NCI-H187 treated with DMSO at 0.1 percent for 48 hours (cell line): ENCODE measurements at places on chromosomes 5 and 9.

DNA sequence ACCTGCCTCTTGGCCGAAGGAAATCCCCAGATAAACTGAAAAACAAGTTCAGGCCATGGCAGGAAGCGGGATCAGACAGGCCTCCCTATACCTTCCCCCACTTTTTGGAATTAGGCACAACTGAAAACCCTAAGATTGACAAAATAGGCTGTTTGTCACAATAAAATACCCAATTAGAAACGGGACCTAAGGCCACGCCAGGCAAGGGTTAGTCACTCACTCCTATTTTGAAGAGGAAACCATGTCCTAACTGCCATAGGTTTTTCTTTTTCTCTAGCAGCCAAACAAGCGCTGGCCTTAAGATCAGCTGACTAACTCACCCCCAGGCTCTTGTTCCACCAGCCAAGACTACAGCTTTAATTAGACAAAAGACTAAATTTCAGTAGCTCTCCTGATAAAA lies 11.9 kb downstream of the FBP2 start:
- no peak for DNase-seq

- DNase-seq: no peak
Observed at GRCh38 chr9:88663771-88664419, 128.9 kb downstream of the NXNL2 start.

- DNase-seq: no peak
Observed at GRCh38 chr9:76415731-76416130, 21.5 kb upstream of the RFK start.

GRCh38 chr5:37714756-37715155 lies 125.1 kb downstream of the GDNF start:
- DNase-seq: no peak

GRCh38 chr5:73214996-73215395 lies 42.0 kb downstream of the TMEM174 start:
- peak; percentile 90 for DNase-seq

GRCh38 chr5:54136516-54137440 lies 173.6 kb downstream of the ARL15 start:
- no peak for DNase-seq

DNA sequence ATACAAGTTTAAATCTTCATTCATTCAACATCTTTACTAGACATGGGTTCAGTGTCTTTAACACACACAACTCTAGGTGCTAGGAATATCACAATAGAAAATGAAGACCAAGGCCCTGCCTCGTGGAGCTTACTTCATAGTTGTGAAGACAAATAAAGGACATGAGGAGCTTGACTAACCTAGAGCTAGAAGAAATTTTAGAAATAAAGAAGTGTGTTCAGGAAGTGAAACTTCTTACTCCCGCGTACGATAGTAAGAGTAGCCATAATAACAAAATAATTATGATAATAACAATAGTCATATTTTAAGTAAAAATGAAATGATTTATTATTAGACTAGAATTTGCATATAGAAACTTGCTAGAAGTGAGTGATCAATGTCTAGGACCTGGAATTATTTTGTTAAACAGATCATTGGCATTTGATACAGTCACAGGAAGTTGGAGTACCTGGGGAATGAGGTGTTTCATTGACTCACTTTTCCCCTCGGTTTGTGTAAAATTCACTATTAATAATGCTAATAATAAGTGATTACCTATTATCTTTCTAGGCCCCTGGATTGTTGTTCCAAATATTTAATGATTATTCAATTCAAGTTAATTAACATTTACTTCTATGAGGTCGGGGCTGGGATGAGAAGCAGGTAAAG lies 331.3 kb downstream of the NSG2 start:
- DNase-seq: no peak

GRCh38 chr5:167207081-167207480 lies 1084.4 kb upstream of the WWC1 start:
- DNase-seq: no peak

DNA sequence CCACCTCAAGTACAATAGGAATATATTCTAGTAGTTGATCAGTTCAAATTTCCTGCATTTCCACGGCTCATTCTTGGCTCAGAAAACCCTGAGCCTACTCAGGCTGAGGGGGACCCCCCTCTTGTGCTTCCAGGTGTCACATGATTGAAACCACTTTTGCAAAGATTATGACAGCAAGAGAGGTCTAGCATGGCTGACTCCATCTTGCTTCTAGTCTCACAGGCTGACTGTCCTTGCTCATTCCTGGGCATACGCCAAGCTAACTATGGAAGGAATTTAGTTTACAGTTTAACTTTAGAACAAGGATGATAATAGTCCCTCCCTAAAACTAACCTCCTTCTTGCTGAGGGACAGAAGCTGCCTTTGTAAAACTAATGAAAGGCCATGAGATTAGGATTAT lies 154.1 kb downstream of the SNX18 start:
- DNase-seq: no peak

DNA sequence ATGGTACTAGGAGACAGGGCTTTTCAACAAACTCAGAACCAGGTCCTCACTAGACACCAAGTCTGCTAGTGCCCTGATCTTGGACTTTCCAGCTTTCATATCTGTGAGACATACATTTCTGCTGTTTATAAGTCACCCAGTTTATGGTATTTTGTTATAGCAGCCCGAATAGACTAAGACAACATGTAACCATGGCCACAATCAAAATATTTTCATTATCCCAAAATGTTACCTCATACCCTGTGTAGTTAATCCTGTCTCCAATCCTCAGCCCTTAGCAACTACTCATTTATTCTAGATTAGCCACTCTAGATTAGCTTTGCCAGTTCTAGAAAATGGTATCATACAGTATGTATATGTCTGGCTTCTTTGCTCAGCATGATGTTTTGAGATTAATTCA lies 6.3 kb upstream of the ATG10 start:
- no peak for DNase-seq

GRCh38 chr9:117284414-117284813 lies 130.4 kb downstream of the ASTN2 start:
- DNase-seq: no peak

DNA sequence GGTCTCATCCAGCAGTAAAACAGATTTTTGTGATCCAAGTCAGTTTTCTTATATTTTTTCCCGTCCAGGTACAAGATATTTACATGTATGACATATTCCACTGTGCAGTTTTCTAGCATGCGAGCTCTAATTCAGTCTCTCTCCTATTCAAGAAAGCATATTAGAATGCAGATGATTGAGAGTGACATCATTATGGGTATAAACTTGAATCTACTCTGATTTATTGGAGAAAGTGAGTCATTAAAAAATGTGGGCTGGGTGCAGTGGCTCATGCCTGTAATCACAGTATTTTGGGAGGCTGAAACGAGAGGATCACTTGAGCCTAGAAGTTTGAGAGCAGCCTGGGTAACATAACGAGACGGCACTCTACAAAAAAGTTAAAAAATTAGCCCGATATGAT lies 6.2 kb downstream of the FER start:
- no peak for DNase-seq
